ENCODE measurements at places on chromosomes 5 and 9.

GRCh38 chr9:8348756-8349155 lies 549.2 kb upstream of the DMAC1 start:
- DNase-seq: no peak

DNA sequence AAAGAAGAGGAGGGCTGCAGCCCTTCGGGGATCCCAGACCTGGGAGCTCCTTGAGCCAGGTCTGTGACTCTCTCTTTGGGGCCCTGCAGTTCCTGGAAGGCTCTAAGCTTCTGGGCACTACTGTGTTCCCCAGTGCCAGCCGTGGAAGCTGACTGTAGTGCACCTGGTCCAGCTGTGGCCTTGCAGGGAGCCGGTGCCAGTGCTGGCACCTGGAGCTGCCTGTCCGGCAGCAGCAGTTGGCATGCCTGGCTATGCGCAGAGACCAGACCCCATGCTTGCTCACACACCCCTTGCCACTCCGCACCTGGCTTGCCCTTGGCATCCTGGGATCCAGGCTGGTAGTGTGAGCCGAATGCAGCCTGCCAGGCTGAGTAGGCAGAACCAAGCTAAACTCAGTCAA lies 91.0 kb upstream of the PUM3 start:
- DNase-seq: no peak

DNA sequence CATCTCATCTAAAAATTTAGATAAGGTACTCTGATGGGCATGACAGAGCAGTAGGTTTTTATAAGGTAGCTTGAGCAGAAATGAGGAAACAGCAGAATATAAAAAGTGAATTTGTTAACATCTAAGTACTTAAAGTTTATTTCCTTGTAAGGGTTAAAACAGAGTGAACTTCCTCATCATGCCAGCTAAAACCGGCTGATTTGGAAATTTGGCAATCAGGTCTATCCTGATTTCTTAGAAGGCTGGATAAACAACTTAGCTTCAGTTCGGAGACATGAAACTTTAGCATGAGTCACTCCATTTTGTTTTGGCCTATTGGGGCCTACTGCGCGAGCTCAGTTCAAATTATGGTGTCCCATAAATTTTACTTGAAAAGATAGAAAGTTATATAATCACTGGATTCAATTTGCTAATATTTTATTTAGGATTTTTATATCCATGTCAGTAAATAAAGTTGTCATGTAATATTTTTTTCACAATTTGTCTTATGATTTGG lies 241.6 kb upstream of the RORB start:
- no peak for DNase-seq

- DNase-seq: no peak
Measured at GRCh38 chr9:4117835-4118610, 181.8 kb downstream of the GLIS3 start.

DNA sequence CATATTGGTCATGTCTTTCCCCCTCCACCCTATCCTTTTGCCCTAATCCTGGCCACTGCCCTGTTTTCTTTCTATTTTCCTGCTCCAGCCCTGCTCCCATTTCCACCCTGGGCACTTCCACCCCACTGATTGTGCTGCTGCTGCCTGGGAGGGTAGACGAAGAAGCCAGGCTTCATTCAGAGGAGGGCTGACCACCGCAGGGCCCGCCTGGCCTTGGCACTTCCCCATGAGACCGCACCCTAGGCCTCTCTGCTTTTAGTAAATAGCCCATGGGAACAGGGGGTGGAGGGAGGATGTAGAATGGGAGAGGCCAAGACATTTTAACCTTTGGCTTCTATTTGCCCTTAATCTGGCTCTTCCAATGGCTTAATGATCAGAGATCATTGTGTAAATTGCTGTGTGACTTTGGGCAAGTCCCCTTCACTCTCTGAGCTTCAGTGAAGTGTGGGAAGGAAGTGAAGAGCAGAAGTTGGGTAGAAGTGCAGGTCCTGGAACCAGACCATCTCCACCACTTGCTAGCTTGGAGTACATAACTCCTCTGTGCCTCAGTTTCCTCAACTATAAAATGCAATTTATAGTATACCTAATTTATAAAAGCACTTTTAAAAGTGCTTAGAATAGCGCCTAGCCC lies 13.6 kb upstream of the GPX3 start:
- DNase-seq: no peak

- no peak for DNase-seq
Measured at GRCh38 chr5:120803282-120803681, 339.2 kb downstream of the PRR16 start.

GRCh38 chr9:129458155-129458661 lies 162.7 kb downstream of the C9orf50 start:
- DNase-seq: no peak

GRCh38 chr9:101197026-101197425 lies 168.5 kb downstream of the PLPPR1 start:
- no peak for DNase-seq

- DNase-seq: no peak
Measured at GRCh38 chr5:172591636-172592035, 49.4 kb upstream of the NEURL1B start.

- peak; percentile 70 for DNase-seq
Measured at GRCh38 chr5:72179028-72179815, 71.9 kb downstream of the MAP1B start.

- DNase-seq: no peak
Measured at GRCh38 chr9:18741945-18742344, 268.0 kb downstream of the ADAMTSL1 start.

DNA sequence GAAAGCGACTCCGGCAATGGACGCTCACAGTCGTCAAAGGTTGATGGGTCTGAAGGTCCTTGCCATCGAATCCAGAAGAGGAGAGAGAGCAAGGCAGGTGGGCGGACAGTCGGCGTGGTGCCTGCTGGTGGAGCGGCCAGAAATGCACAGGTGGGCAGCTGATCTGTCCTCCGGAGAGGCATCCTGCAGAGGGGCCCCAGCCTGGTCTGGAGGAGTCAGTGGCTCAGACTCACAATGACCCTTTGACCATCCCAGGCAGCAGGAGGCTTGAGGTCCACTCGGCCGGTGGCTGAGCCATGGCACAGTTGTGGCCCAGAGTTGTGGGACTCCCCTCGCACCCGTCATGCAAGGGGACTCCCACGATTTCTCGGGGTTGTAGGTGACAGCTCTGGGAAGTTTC lies 34.4 kb upstream of the FCN2 start:
- DNase-seq: no peak

DNA sequence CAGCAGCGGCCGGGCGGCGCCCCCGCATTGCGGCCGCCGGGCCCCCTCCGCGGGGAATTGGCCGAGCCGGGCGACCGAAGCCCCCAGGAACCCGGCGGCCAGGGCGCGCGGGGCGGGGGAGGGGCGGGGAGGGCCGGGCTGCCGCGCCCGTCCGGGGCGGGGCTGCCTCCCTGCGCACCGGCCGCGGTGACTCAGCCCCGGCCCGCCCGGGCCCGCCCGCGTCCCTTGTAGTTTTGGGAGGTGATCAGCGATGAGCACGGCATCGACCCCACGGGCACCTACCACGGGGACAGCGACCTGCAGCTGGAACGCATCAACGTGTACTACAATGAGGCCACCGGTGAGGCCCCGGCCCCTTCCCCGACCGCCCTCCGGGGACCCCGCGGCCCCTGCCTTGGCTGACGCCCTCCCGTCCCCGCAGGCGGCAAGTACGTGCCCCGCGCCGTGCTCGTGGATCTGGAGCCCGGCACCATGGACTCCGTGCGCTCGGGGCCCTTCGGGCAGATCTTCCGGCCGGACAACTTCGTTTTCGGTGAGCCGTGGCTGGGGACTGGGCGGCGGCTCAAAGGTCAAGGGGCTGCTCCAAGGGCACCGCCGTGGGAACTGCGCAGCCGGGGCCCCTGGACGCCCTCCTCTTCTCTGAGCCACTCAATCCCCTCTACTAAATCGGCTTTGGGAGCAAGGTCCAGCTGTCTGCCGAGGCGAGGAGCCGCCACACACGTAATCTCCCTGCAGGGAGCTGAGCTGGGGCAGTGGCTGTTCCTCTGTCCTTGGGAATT lies 592 bp downstream of the TUBB4B start:
- no peak for DNase-seq

DNA sequence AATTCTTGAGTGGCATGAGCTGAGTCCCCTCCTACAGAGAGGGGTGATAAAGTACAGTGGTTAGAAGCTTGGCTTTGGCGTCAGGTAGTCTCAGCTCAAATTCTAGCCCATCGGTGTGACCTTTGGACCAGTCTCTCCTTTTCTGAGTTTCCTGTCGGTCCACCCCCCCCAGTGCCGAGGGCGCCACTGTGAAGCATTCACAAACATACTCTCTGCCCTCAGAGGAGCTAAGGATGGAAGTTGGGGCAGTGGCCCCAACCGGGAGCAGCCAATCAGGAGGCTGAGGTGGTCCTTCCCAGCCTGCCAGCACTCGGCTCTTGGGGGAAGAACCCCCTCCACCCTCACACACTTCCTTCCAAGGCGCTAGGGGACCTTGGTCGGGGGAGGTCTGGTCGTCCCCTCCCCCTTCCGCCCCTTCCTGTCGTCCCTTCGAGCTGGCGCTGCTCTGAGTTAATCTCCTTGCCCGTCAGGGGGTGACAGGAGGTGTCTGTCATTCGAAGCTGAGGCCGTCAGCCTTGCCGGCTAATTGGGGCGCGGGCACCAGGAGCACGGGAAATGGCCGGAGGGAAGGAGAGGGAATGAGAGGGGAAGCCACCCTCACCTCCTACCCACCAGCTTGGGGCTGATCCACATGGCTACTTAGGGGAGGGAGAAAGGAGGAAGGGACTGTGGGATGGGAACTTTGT lies 53.0 kb downstream of the CXXC5 start:
- DNase-seq: no peak

GRCh38 chr9:18756712-18757125 lies 276.3 kb downstream of the SAXO1 start:
- DNase-seq: no peak

DNA sequence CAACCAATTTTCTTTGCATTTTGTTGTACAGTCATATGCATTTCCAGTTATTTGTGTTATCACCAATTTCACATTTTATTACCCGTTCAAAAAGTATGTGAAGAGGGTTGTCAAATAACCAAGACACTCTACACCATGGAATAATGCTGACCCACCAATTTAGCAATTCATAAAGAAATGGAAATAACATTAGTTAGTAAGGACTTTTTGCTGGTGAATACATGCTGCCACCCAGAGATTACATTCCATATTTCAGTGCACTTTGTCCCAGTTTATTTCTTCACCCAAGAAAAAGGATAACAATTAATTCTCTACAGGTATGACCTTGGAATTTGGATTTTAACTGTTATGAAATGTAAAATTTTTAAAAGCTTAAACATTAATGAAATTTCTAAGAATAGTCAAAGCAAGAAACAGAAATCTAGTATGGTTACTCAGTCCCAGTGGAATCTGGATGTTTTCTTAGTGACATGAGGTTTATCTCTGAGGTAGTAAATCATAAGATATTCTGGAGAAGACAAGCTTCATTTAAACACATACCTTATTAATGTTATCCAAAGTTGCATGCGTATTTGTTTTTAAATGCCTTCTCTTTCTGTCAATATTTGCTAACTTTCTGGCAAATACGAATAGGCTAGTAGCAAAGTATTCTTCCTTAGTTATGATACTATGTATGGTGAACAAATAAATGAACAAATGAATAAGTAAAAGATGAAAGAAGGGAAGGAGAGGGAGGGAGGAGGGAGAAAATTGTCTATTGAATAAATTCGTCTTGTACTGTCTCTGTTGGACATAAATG lies 100.6 kb downstream of the CETN3 start:
- DNase-seq: no peak

DNA sequence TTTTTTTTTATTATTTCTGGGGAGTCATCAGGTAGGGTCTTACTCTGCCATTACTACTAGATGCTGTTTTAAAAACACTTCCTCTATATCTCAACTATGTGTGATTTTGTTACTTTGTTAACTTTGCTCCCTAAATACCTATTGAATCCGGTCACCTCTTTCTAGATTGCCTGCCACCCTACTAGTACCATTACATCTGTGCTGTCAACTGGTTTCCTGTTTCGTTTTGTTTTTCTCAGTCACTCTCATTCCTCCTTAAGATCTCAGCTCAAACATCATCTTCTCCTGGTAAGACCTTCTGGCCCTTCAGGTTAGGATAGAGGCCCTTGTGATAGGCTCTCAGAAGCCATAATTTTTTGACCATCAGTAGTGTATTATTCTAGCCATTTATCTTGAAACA lies 324.2 kb upstream of the ATP10B start:
- DNase-seq: no peak

DNA sequence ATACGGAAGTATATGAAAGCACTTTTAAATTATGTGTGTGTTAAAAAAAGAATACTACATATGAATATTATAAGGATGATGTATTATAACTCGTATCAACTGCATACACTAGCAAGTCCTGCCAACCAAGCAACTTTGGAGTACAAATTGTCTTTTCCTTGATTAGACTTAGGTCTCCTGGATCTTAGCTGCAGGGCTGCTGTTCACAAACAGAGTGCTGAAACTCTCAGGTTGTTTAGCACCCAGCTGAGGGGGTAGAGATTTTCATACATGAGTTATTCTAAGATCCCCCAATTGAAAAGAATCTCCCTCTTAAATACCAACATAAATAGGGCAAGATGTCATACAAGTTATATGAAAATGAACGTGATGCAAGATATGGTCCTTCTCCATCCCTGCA lies 149.8 kb upstream of the TNC start:
- no peak for DNase-seq

GRCh38 chr9:5790923-5791322 lies 42.0 kb downstream of the ERMP1 start:
- no peak for DNase-seq

DNA sequence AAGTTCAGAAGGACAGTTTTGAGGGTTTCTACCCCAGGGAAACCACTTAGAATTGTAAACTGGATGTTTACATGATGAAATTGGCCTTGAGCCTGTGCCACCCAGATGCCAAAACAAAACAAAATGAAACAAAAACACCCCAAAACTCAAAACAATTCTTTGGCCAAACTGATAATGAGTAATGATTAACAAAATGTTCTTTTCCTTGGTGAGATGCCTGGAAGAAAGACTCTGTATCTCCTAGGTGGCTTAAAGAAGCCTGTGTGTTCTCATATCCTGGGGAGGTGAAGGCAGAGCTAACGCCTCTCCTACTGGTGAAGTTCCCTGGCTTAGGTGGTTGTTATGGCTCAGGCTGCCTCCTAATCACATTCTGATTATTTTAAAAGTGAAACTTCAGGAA lies 120.5 kb downstream of the NPR3 start:
- DNase-seq: no peak

- no peak for DNase-seq
Measured at GRCh38 chr5:175585567-175585966, 72.3 kb upstream of the HRH2 start.

DNA sequence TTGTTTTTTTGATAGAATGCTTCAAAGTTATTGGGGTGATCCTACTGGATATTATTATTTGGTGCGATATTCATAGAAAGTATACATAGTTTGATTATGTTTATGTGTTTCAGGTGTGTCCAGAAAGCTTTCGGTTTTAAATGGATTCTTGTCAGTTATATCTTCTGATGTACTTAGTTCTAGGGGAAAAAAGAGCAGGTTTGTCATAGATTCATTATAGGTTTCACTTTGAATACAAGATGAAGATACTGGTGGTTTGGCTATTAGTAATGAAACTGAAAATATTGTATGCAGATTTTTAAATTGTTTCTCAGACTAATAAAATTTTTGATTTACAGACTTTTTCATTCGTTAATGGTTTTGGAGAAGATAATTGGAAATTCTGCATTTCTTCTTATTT lies 98.9 kb downstream of the MAN2A1 start:
- no peak for DNase-seq
